Activated T-cell treated with anti-CD3 and anti-CD28 coated beads for 24 hours (primary cell): ENCODE measurements at places on chromosomes 4 and X.

- no peak for DNase-seq
These were observed 7.6 kb upstream of the OGT start for GRCh38 chrX:71525316-71525715.

- DNase-seq = no peak
These were observed 97.8 kb downstream of the TMEM47 start for GRCh38 chrX:34559325-34559724.

DNA sequence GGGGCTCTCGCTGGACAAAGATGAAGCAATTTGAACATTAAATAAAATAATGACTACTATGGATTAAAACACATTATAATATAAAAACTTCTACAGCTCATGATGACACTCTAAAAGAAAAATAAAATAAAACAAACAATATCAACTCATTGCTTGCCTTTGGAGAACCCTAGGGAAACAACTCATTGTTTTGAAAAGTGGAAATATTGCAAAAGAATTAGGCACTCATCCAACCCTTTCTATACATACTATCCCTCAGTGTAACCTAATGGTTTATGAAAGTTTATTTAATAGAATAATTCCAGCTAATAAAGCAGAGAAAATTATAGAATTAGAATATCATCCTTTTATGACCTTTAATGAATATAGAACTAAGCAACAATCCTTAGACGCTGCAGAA lies 718 bp downstream of the RAB40A start:
- no peak for DNase-seq

DNA sequence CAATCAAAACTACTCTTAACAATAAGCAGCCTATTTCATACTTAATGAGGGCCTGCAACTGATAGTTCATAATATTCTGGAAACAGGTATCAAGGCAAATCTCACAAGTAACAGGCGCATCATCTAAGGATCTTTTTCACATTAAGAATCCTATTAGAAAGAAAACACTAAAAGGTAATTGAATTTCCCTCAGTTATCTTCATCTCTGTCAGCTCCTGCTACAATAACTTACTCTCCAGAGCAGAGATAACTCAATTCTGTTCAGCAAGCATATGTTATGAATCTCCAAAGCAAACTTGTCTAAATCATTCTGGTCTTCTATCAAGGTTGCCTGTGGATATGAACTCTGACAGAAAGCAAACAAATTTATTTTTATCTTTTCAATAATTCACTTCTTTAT lies 126.1 kb downstream of the MAB21L2 start:
- DNase-seq = no peak

- no peak for DNase-seq
These were observed 521.5 kb downstream of the INPP4B start for GRCh38 chr4:142324572-142324971.

- DNase-seq = no peak
These were observed 50.9 kb downstream of the UCHL1 start for GRCh38 chr4:41307638-41308037.

- no peak for DNase-seq
These were observed 21.3 kb downstream of the DMD start for GRCh38 chrX:33190016-33190415.

DNA sequence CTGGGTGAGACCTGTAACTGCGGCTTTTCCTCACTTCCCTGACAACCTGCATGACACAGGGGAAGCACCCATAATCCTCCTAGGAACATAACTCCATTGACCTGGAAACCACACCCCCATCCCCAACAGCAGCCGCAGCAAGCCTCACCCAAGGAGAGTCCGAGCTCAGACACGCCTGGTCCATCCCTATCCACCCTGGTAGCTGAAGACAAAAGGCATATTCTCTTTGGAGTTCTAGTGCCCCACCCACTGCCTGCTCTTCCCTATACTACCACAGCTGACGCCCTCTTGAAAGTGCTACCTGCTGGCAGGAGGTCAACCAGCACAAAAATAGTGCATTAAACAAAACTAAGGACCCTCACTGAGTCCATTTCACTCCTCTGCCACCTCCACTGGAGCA lies 1080.9 kb upstream of the IGFBP7 start:
- DNase-seq = no peak

- no peak for DNase-seq
These were observed 59.5 kb downstream of the RXFP1 start for GRCh38 chr4:158581161-158581560.

GRCh38 chrX:10450229-10450958 lies 170.0 kb downstream of the MID1 start:
- DNase-seq = no peak

GRCh38 chr4:146590801-146591200 lies 47.9 kb upstream of the POU4F2 start:
- DNase-seq = no peak

DNA sequence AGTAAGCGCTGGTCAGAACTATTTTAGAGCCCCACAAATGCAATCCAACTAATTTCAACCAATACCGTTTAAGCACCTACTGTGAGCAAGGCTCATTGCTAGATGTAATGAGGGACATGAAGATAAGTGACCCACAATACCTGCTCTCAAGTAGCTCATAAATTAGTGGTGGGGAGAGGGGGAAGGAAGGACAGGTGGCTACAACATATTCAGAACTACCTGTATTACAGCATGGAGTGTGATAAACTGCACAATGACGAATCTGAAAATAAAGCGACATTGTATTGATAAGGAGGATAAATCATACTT lies 311.6 kb upstream of the DIAPH2 start:
- DNase-seq = no peak

DNA sequence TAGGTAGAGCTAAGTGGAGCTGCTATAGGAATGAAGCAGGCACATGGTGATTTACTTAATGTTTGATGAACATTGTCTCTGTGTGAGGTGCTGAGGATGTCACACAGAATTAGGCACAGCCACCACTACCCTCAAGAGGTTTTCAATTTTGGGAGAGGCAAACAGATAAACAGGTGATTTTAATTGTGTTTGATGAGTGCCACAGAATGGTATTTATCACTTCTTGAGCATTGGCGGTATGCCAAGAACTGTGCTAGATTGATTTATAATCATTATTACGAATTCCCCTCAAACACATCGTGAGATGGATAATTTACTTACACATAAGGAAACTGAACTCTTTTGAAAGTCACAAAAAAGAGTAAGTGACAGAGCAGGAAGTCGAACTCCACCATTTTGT lies 74.8 kb downstream of the FREM3 start:
- DNase-seq = no peak

GRCh38 chrX:16827225-16827624 lies 41.0 kb downstream of the TXLNG start:
- no peak for DNase-seq

DNA sequence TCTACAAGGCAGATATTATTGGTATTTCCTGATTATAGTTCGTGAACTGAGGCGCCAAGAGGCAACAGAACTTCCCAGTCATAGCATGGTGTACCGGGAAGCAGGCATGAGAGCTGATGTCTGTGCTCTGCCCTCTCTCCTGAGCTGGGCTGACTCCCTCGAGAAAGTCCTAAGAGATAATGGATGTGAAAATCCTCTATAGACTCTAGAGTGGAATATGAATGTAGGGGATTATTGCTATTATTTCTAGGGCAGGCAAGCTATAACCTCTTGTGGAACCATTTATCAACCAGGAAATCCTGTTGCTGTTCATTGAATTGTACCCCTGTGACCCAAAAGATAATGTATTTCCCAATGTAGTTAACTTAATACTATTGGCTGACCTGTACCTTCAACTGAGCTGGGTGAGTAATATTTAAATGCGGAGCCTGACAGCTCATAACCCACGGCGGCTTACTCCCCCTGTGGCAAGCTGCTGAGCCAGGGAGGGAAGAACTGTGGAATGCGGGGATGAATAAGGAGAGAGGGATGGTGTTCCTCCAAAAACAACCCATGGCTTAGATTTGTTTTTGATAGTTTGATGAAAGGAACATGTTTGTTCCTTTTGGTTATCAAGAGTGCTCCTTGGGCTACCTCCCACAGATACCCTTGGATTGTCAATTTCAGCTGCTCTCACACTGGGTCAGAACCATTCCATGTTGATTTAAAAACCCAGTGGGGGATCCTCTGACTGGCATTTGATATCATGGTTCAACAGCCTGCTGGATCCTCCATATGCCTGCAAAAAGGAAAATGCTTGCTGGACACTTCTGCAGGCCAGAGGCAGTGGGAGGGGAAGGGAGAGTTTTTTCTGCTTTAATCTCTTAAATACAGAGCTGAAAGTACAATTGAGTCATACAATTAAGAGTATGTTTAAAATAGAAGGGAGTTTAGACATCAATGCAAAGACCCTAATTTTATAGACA lies 339.0 kb upstream of the BOD1L1 start:
- DNase-seq = no peak
